ENCODE measurements at places on chromosomes 5 and 9. TPM values are rescaled to one million over a fixed set of nuclear protein-coding genes. Genes with fewer than 3 reads are reported as not detected.

DNA sequence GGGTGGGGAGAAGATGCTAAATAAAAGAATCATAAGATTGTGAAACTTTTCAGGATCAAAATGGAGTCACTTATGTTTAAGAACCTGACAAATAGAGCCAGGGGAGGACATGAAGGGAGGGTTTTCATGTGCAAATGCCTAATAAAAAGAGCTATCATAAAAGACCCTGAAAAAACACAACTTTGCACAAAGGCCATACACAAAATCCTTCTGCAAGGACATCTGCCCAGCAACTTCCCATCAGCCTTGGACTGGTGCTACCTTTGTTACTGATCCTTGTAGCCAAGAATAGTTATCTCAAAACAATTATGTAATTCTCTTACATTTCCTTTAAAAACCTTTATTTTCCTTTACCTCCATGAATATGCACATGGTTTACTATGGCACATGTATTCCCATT lies 63.0 kb downstream of the APBA1 start:
- DNase-seq: no peak

The TLX3 gene
- not detected for polyA plus RNA-seq

The STK10 gene
- polyA plus RNA-seq: 16.9 TPM

The ELAVL2 gene
- 2.9 TPM for polyA plus RNA-seq

The POU5F2 gene
- 0.04 TPM for polyA plus RNA-seq

The ACOT12 gene
- polyA plus RNA-seq: 0.43 TPM

Measured in right renal pelvis (tissue), 4 donors.